ENCODE measurements at places on chromosomes 4 and X.

GRCh38 chr4:6523251-6523650, 50.8 kb upstream of the PPP2R2C start:
- peak; percentile 26 for DNase-seq

DNA sequence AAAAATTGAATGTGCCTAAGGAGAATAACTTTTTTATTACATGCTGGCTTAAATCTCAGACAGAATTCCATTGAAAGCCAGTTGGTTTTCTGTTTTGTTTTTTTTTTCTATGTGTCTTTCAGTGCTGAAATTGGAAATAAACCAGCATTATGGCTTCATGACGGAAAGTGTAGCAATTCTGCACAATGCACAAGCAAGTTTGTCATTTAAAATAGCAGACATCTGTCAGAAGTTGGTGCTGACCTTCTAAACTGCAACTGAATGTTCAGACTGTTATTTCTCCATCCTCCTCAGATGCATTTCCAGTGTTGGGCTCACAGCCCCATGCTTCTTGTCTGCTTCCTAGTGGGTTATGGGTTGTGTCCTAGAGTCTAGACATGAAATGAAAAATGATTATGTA, 107.2 kb upstream of the LIMCH1 start:
- DNase-seq: peak; percentile 31

GRCh38 chr4:8142556-8142955, 16.1 kb downstream of the ABLIM2 start:
- no peak for DNase-seq

DNA sequence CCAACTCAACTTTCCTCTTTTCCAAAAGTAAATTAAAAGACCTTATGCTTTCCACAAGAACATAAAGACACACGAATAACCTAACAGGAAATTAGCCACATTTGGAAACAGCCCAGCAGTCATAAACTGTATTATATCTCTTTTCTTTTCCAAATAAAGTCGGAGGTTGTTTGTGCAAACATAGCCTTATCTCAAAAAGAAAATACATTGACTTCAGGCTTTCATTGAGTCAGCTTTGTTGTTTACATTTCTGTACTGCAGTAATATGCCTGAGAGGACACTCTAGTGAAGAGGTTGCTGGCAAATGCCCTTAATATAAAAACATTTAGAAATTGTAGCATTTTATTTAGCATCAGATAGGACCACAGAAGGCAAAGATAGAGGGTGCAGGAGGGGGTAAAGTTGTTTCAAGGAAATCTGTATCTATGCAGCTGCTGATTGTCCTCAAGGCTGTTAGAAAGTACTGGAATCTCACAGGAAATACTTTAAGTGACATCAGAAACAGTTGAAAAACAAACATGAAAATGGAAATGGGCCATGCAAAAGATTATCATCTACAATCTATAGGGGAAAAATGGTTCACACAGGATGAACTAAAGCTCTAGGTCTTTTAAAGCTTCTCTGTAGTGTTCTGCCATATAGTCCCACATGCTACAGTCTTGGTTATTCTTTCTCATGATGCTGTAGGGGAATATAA, 14.5 kb downstream of the LNX1 start:
- DNase-seq: peak; percentile 41

- no peak for DNase-seq
Measured at GRCh38 chrX:106710771-106711170, 15.7 kb upstream of the RNF128 start.

GRCh38 chr4:125231661-125232060, 83.1 kb upstream of the FAT4 start:
- DNase-seq: peak; percentile 2

DNA sequence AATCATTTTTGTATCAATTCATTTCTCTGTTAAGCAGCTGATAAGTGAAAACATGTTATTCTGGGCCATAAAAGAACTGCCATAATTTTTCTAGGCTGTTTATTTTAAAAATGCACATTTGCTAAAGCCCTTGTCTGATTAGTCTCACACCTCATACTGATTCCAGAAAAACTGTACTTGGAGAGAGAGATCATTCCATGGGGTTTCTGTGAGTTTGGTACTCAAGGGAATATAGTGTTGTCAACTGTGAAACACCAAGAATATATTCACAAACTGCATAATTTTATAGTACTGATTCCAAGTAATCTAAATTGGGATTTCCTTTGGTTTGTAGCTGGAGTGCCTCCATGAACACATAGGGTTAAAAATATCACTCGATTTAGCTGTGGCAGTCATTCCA, 547.6 kb downstream of the RPA4 start:
- DNase-seq: no peak

DNA sequence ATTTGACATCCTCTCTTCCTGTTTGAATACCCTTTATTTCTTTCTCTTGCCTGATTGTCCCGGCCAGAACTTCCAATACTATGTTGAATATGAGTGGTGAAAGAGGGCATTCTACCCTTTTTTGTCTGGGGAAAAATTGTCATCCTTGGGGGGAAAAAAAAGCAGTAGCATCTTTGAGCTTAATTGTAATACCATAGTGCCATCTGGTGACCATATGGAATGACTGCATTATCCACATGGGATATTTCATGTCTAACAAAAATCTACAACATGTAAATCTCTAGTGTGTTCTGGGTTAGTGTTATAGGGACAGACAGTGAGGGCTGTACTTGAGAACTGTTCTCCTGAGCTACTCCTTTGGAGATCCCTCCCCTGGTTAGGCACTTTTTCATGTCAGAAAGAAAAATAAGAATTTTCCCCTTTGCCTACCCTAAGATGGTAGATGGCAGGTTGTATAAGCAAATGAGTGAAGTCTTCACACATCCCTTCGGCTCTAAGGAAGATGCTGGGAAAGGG, 26.0 kb downstream of the CAPN6 start:
- peak; percentile 25 for DNase-seq

- peak; percentile 69 for DNase-seq
Measured at GRCh38 chr4:121656269-121656641, 40.5 kb downstream of the ANXA5 start.

DNA sequence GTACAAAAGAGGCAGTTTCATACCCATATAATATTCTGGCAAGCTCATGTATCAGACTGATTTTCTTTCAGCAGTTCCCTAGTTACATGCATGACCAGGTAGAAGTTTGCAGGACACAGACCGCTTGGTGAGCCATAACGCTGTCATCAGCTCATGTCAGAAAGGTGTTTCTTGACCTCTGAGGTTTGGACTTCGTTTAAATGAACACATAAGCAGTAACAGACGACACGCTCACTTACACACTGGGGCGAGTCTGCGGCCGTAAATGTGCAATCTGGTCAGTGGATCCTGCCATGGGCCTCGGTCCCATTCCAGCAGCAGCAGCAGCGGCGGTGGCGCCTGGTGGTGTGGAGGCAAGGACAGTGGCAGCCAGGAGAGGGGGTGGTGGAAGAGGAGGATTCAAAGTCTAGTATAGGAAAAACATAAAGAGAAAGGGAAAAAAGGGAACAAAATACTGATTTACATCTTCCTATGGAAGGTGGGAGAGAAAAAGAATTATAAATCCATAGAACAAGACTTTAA, 111.9 kb upstream of the CBR4 start:
- DNase-seq: no peak

DNA sequence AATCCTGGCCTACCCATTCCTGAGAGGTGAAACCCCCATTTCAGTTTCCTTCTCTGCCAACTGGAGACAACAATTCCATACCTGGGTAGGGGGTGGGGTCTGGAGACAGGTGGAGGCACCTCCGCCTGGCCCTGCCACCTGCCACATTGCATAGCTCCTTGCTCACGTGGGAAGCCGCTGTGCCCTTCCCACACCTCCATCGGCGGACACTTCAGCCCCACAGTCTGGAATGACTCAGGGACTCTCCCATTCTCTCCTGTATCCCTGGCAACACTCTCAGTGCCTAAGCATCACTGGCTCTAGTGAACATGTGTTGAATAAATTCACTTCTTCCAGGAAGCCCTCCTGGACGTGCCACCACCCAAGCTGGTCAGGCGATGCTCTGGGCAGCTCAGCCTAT, 21.7 kb downstream of the PPP2R2C start:
- DNase-seq: no peak

GRCh38 chr4:79287076-79287475, 38.8 kb downstream of the NAA11 start:
- no peak for DNase-seq

GRCh38 chrX:43467608-43468234, 188.4 kb upstream of the MAOA start:
- DNase-seq: no peak

DNA sequence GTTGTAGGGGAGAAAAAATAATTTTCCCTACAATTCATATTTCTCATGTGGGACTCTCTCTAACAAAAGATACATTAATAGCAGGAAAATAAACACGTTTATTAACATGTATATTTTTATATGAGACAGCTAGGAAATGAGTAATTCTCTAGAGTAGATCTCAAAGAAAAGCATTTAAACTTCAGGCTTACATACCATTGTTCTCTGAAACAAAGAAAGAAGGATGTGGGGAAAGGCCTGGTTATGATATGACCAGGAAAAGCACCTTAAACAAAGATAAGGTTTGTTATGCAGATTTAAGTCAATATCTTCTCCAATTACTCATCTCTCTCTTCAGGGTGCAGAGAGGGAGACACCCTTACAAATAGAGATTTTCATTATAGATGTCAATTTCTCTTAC, 131.3 kb downstream of the SLC7A11 start:
- DNase-seq: peak; percentile 5

DNA sequence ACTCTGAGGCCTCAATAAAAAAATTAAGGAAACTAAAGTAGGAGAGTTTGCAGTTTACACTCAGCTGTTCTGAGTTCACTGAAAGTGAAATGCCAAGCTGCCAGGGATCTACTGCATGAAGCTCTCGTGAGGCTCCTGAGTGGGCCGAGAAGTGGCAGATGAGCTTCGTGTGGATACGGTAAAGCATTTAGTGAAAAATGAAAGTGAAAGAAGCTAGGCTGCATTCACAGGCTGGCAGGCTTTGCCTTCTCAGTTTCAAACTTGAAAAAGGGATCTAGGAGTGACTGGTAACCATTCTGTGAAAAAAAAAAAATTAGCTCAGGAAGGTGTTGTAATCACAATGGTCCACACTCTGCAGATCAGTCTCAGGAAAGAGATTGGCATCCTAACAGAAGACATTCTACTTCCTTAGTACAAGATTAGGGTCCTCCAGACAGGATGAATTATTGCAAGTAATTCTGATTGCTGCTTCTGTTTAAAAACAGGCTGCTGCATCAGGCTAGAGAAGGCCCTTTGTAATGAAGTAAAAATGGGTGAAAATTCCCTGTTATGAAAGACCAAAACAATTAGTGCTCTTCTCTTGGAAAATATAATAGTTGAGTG, 679.9 kb downstream of the RPA4 start:
- peak; percentile 78 for DNase-seq

- DNase-seq: peak; percentile 36
Measured at GRCh38 chrX:103614999-103615398, 7.2 kb downstream of the TCEAL3 start.

GRCh38 chr4:40412388-40412787, 77.3 kb downstream of the CHRNA9 start:
- no peak for DNase-seq

DNA sequence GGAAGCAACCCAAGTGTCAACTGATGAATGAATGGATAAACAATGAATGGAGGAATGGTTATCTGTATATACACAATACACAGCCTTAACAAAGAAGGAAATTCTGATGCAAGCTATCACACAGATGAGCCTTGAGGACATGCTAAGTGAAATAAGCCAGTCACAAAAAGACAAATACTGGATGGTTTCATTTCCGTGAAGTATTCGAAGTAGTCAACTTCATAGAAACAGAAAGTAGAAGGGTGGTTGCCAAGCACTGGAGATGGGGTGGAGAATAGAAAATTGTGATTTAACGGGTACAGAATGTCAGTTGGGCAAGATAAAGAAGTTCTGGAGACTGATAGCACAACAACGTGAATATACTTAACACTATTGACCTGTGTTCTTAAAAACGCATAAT, 28.2 kb downstream of the CENPU start:
- DNase-seq: no peak

- no peak for DNase-seq
Measured at GRCh38 chr4:101192244-101192643, 155.1 kb downstream of the PPP3CA start.

GRCh38 chr4:26227601-26228229, 93.1 kb upstream of the RBPJ start:
- DNase-seq: no peak

- DNase-seq: no peak
Measured at GRCh38 chrX:30627818-30628652, 25.2 kb upstream of the GK start.

DNA sequence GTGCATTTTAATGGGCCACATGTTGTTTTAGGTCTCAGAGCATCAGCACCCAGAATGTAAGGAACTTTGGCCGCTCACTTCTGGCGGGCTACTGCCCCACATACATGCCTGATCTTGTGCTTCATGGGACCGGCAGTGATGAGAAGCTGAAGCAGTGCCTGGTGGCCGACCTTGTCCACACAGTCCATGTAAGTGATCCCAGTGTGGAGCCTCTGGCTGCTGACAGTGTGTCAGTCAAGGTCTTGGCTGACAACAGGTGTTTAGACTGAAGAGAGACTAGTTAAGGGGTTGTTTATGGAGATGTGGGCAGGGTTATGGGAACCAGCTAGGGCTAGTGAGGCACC, 101.4 kb downstream of the FNIP2 start:
- no peak for DNase-seq

- DNase-seq: no peak
Measured at GRCh38 chr4:92265798-92266197, 38.0 kb upstream of the GRID2 start.

- no peak for DNase-seq
Measured at GRCh38 chrX:151155234-151155633, 21.1 kb upstream of the GPR50 start.

- peak; percentile 41 for DNase-seq
Measured at GRCh38 chr4:118905566-118905965, 16.9 kb downstream of the SYNPO2 start.

DNA sequence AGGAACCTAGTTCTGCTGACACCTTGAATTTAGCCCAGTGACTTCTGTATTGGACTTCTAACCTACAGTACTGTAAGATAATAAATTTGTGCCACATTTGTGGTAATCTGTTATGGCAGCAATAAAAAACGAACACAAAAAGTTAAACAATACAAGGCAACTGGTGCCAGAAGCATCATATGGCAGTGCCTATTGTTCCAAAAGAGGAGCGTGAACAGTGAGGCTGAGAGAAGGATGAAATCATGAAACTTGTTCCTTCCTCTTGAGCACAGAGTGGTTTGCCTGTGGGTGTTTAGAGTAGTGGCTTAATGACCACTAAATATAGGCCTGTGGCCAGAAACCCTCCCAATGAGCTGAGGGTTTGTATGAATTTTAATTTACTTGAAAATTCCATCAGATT, 69.7 kb upstream of the PGRMC2 start:
- peak; percentile 32 for DNase-seq

- DNase-seq: peak; percentile 74
Measured at GRCh38 chr4:10582059-10582686, 102.4 kb downstream of the CLNK start.

GRCh38 chr4:113593400-113594230, 167.9 kb downstream of the CAMK2D start:
- no peak for DNase-seq

GRCh38 chr4:677431-678293, 3.3 kb downstream of the MYL5 start:
- peak; percentile 69 for DNase-seq

- no peak for DNase-seq
Measured at GRCh38 chr4:171378323-171378722, 434.9 kb upstream of the GALNTL6 start.

- DNase-seq: no peak
Measured at GRCh38 chr4:7189066-7189465, 3.3 kb upstream of the SORCS2 start.
